ENCODE measurements at places on chromosomes 3 and 15.

DNA sequence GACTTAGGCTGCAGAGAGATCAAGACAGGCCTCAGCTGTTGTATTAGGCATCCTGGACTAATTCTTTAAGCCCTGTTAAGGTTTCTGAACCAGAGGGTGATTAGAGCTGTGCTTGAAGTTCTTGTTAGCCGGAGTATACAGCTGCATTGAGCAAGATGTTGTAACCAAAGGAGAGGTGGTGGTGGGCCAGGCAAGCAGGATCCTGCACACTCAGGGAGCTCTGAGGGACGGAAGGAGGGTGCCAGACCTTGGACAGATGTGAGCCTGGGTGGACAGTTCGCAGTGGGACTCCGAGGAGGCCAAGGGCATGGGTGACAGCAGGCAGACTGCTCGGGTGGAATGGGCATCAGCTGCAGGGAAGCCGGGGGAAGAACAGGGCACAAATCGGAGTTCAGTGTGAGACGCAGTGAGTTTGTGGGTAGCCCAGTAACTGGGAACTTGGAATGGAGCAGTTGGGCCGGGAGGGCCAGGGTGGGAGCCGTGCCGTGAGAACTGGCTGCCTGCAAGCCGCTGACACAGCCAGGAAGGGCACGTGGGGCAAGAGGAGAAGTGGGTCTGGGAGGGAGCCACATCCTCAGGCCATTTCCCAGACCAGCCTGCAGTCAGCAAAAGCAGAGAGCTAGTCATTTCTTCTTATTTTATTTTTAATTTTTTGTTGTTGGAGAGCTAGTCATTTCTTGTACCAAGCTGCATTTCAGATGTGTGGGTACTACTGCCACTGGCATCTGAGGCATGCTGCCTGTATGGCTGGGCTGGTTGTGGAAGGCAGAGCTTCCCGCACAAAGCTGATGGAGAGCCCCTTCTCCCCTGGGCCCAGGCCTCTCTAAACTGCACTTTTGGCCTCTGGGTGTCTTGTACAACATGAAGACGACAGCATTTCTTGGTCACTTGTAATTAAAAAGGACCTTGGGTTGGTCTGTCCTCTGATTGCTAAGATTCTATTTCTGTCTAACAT is 61.0 kb downstream of the PGPEP1L start:
- no peak for DNase-seq

DNA sequence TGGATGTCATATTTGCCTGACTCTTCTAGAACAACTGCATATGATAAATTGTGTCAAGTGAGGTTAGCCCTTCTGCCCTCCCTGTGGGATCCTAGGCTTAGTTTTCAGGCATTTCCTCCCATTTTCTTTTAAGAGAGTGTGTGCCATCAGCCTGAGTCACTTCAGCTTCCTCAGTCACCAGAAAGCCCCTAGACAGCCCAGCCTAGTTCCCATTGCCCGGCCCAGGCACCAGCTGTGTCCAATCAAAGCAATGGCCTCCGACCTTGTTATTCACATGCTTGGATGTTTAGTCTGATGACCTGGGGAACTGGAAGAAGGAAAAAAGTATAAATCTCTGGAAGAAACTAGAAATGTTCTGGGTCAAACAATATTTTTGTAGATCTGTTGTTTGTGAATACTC is 221.9 kb upstream of the LRIG1 start:
- no peak for DNase-seq

DNA sequence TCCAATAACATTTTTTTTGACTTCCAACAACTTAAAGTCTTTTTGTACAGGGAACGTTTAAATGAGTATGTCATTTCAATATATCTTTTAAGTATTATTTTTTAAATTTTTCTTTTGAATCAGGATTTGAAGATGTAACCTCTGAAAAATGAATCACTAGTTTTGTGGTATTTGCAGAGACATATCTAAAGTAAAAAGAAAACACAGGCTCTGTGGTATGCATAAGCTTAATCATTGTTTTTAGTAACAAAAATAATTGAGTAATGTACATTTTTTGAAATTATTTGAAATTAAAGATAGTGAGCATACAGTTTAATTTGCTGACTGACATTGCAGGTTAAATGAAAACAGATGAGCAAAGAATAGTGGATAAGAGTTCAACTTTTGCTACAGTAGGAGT is 531.3 kb downstream of the ROBO1 start:
- no peak for DNase-seq

- DNase-seq = no peak
These were observed 11.4 kb downstream of the TM4SF1 start for GRCh38 chr3:149366031-149366430.

DNA sequence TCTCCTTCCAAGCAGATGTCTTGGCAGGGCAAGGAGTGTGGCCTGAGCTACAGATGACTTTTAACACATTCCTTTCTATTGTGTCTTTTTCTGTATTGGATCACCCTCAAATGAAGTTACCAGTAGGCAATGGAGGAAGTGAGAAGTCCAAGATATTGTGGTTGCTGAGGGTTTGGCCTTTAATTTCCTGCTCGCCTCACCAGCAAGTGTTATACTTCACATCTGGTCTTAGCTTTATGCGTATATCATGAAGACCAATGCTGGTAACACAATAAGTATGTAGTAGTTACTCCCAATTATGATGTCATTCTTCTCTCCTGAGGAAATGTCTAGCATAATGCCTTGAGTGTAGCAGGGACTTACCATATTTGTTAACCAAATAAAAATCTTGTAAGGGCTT is 179.9 kb downstream of the ZIC1 start:
- no peak for DNase-seq
